ENCODE measurements at places on chromosomes 7 and 10. TPM values are rescaled to one million over a fixed set of nuclear protein-coding genes. Genes with fewer than 3 reads are reported as not detected.

- no peak for DNase-seq
- no peak overlapping the region for H3K27ac ChIP-seq
- peaks cover 1% of the 10 kb centered on the region for H3K4me1 ChIP-seq
- peaks cover 11% of the 10 kb centered on the region for H3K27me3 ChIP-seq
- no peaks in the 10 kb centered on the region for H3K36me3 ChIP-seq
- no peak overlapping the region for H3K4me3 ChIP-seq
These were observed 49.8 kb upstream of the PDSS1 start for GRCh38 chr10:26647602-26648244.

DNA sequence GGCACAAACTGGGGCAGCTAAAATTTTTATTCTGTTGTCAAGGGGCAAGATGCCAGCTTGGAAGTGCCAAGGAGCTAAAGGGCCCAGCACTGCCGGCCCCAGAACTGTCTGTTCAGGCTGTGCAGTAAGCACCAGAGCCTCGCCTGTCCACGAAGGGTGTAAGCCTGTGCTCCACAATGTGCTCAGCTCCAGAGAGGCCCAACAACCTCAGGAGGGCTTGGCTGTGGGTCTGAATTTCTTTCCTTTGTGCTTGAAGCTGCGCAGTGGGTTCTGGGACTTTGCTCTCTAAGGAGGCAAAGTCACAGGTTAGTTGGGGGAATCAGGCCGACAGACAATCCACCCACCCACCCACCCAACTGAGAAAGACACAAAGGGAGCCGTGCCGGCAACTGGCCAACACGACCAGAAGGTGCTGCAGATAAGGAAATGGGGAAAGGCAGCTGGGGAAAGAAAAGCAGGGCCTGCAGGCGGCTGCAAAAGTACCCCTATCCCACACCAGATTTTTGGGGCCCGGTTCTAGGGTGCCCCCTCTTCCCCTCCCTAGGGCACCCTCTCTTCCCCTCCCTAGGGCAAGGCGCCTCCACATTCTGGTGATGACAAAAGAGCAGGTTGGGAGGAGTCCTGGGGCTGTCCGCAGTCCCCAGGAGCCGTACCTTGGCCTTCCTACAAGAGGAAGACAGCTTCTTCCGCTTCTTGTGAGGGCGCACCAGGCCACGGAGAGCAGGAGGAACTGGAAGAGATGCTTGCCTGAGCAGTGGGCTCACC lies 7.7 kb downstream of the DDX56 start:
- H3K4me3 ChIP-seq, result no peak overlapping the region
- H3K27me3 ChIP-seq, result no peaks in the 10 kb centered on the region
- peaks cover 2% of the 10 kb centered on the region for H3K4me1 ChIP-seq
- no peak overlapping the region for H3K27ac ChIP-seq

- no peaks in the 10 kb centered on the region for H3K36me3 ChIP-seq
- H3K27ac ChIP-seq, result no peak overlapping the region
- H3K4me3 ChIP-seq, result no peak overlapping the region
- no peak for DNase-seq
These were observed 4.6 kb downstream of the HOXA4 start for GRCh38 chr7:27125986-27126394.

CFAP58 gene
- 0.58 TPM for total RNA-seq

SCIN gene
- total RNA-seq, result not detected

DNA sequence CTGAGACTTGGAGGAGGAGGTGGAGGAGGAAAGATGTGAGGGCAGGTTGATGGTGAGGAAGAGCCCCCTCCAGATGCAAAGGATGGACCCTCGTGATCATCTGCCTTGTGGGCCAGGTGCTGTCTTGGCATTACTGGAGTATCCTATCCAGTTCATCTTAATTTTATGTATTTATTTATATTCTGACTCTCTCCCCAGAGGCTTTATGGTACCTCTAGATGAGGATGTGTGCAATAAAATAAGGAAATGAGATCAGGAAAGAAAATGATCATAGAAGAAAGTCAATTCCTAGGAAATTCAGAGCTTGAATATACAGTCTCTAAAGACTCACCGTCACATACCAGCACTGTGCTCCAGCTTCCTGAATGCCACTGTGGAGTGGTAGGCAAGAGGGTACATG lies 94.1 kb downstream of the LRRC18 start:
- peaks cover 9% of the 10 kb centered on the region for H3K27me3 ChIP-seq
- DNase-seq, result no peak
- H3K27ac ChIP-seq, result no peak overlapping the region
- no peak overlapping the region for H3K4me3 ChIP-seq
- H3K36me3 ChIP-seq, result no peaks in the 10 kb centered on the region

DNA sequence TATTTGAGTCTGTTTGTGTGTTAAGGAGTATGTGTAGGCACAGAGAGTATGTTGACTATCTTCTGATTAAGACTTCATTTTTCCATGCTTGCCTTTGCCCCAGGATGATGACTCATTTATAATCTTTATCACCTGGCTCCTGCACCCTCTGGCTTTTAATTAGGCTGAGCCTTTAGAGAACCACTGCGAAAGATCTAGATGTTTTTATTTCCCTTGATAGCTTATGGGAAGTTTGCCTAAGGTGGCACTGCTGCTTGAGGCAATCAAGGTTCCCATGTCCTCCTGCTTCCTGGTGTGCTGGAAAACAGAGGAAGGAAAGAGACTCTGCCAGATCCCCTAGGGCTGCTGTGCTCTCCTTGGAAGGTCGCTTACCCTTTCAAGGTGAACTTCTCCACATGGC lies 114.6 kb downstream of the ARL4A start:
- no peaks in the 10 kb centered on the region for H3K27me3 ChIP-seq
- peaks cover 3% of the 10 kb centered on the region for H3K4me1 ChIP-seq
- no peak overlapping the region for H3K27ac ChIP-seq

DNA sequence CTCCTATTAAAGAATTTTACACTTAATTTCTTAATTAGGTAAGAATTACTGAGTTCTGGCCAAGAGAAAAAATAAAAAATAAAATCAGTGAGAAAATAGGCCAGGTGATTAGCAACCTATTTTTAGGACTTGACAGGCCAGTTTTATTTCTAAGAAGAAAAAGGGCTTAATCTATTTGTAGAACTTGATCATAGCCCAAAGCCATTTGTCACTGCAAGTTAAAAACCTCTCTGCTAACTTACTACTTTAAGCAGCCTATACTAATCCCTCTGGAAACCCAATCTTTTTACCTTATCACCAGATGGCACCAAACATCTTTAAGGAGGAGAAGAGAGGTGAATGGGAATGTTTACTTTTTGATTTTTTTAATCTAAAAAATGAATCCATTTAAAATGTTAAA lies 222.1 kb upstream of the RHOBTB1 start:
- no peaks in the 10 kb centered on the region for H3K27me3 ChIP-seq
- H3K4me1 ChIP-seq, result no peaks in the 10 kb centered on the region
- no peaks in the 10 kb centered on the region for H3K36me3 ChIP-seq
- H3K4me3 ChIP-seq, result no peak overlapping the region

GRCh38 chr7:1848911-1849311 lies 178.8 kb downstream of the ELFN1 start:
- no peaks in the 10 kb centered on the region for H3K27me3 ChIP-seq
- no peak overlapping the region for H3K4me3 ChIP-seq
- H3K27ac ChIP-seq, result no peak overlapping the region
- no peak for DNase-seq
- H3K4me1 ChIP-seq, result peaks cover 8% of the 10 kb centered on the region

GRCh38 chr7:119482209-119482608 lies 790.8 kb upstream of the KCND2 start:
- no peak for DNase-seq
- H3K4me1 ChIP-seq, result no peaks in the 10 kb centered on the region
- no peaks in the 10 kb centered on the region for H3K36me3 ChIP-seq
- no peak overlapping the region for H3K4me3 ChIP-seq
- H3K27me3 ChIP-seq, result no peaks in the 10 kb centered on the region

DNA sequence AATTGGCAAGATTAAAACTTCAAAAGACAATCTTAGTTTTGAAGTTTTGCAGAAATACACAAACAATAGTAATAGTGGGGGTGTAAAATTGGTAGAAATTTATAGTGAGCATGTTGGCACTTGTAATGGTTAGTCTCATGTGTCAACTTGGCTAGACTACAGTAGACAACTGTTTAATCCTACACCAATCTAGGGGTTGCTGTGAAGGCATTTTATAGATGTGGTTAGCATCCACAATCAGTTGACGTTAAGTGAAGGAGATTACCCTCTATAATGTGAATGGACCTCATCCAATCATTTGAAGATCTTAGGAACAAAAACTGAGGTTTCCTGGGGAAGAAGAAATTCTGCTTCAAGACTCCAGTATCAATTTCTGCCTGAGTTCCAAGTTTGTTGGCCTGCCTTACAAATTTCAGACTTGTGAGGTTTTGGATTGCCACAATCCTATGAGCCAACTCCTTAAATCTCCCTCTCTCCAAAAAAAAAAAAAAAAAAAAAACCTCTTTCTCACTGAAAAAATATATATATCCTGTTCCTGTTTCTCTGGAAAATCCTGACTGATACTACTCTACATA lies 531.6 kb upstream of the IGFBP3 start:
- no peak overlapping the region for H3K27ac ChIP-seq
- no peak for DNase-seq
- no peaks in the 10 kb centered on the region for H3K4me1 ChIP-seq
- no peaks in the 10 kb centered on the region for H3K36me3 ChIP-seq
- H3K27me3 ChIP-seq, result no peaks in the 10 kb centered on the region

OLAH gene
- 4.2 TPM for total RNA-seq

DNA sequence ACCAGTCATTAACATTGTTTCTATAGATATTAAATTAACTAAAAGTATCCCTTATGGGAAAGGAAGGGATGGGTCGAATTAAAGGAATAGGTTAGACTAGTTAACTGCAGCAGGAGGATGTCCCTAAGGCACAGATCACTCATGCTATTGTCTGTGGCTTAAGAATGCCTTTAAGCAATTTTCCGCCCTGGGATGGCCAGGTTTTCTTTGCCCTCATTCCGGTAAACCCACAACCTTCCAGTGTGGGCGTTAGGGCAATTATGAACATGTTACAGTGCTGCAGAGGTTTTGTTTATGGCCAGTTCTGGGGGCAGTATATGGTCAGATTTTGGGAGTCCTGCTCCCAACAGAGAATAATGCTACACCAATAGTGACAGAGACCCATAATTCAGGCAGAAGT lies 139.3 kb upstream of the CDK13 start:
- no peaks in the 10 kb centered on the region for H3K4me1 ChIP-seq
- H3K36me3 ChIP-seq, result no peaks in the 10 kb centered on the region
- peaks cover 22% of the 10 kb centered on the region for H3K27me3 ChIP-seq

GRCh38 chr7:152572101-152572500 lies 103.8 kb downstream of the XRCC2 start:
- no peak overlapping the region for H3K4me3 ChIP-seq
- DNase-seq, result no peak
- no peak overlapping the region for H3K27ac ChIP-seq
- peaks cover 3% of the 10 kb centered on the region for H3K27me3 ChIP-seq
- H3K36me3 ChIP-seq, result no peaks in the 10 kb centered on the region

DNA sequence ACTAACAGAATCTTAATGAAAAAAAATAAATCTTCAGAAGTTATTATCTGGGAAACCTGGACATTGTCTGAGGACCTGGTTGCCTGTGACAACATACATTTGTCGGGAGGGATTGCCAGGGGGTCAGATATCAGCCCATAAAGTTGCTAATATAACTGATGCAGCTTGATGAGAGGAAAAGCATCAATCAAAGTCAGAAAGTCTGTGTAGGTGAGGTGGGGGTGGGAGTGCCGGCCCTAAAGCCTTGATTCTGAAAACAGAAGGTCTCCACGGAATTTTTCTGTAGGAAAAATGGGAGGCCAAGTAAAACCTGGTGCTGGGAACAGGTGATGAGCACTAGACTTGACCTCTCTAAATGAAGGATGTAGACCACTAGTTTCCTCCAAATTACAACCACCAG lies 281.8 kb downstream of the FGFR2 start:
- no peaks in the 10 kb centered on the region for H3K36me3 ChIP-seq
- H3K27ac ChIP-seq, result no peak overlapping the region
- H3K27me3 ChIP-seq, result no peaks in the 10 kb centered on the region
- DNase-seq, result no peak

GRCh38 chr7:80722616-80723195 lies 84.3 kb downstream of the CD36 start:
- no peaks in the 10 kb centered on the region for H3K27me3 ChIP-seq
- no peak for DNase-seq
- no peaks in the 10 kb centered on the region for H3K4me1 ChIP-seq
- H3K36me3 ChIP-seq, result no peaks in the 10 kb centered on the region
- H3K4me3 ChIP-seq, result no peak overlapping the region

ADD3 gene
- total RNA-seq, result 400 TPM

- no peak for DNase-seq
- no peaks in the 10 kb centered on the region for H3K36me3 ChIP-seq
- H3K27ac ChIP-seq, result no peak overlapping the region
- no peak overlapping the region for H3K4me3 ChIP-seq
These were observed 1279.2 kb upstream of the AUTS2 start for GRCh38 chr7:68319061-68319460.

DNA sequence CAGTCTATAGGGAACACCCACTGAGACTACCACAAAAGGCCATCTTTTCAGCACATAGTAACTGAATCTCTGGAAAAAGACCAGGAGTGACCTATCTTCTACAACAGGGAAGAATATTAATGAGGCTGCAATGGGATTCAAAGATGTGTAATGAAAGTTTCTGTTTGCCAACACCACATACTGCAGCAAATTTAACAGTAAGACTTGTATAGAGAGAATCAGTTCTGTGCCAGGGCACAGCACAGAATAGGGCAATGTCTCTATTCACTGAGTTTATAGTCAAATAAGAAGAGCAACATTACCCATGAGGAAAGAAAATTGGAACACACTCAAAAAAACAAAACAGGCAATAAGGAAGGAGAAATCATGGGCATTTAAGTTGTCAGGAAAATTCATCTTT lies 91.4 kb upstream of the PTN start:
- no peak overlapping the region for H3K27ac ChIP-seq
- no peaks in the 10 kb centered on the region for H3K36me3 ChIP-seq
- H3K4me1 ChIP-seq, result no peaks in the 10 kb centered on the region
- no peak for DNase-seq
- H3K27me3 ChIP-seq, result no peaks in the 10 kb centered on the region

CLCN1 gene
- total RNA-seq, result 0.10 TPM

DNA sequence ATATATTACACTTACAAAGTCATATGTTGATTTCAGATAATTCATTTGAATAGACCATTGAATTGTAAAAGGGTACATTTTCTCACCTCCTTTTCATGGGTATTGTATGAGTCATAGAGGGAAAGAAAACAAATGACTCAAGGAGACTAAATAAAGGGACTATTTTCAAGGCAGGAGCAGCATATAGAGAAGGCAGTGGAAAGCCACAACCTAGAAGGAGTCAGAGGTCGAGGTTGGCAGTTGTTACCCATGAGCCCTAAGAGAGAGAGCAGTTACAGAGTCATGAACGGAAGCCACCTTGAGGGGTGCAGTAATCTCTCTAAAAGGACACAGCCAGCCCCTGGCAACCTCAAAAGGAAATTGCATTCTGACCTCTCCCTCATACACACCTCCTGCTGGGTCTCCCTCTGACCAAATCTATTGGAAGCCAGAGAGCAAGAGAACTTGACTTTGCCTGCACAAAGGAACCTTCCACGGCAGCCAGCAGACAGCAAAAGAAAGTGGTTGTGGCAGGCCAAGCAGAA lies 137.9 kb downstream of the GRM8 start:
- no peaks in the 10 kb centered on the region for H3K36me3 ChIP-seq
- no peak overlapping the region for H3K4me3 ChIP-seq
- no peak overlapping the region for H3K27ac ChIP-seq
- H3K27me3 ChIP-seq, result no peaks in the 10 kb centered on the region
- no peaks in the 10 kb centered on the region for H3K4me1 ChIP-seq

CFAP69 gene
- total RNA-seq, result not detected

Measured in activated CD4-positive, alpha-beta memory T cell treated with anti-CD3 and anti-CD28 coated beads, Interleukin-2, amount 10 ng/mL, durations not matched to agents 7 days and 5 days (primary cell).